ENCODE measurements at places on chromosomes 7 and 10.

DNA sequence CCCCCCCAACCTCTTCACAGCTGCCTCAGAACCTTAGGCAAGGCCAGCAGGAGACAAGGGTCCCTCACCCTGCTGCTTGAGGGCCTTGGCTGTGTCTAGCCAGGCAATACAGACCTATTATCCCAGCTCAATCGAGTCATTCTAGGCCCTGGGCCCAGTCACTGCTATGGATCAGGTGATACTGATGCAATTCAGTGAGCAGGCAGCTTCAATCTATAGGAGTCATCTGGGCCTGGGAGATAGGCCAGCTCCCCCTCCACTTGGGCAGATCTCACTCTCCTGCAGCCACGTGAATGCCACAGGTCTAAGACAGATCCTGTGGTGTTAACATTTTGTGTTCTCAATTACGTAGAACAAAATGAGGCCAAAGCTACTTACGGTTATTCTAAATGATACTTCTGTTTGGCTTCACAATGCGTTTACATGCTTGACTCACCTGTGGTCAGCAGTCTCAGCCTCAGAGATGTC, 68.0 kb upstream of the LRRC4 start:
- DNase-seq: no peak

- DNase-seq: peak; percentile 66
Observed at GRCh38 chr7:142012825-142013511, 17.3 kb downstream of the MGAM start.

- DNase-seq: peak; percentile 85
Observed at GRCh38 chr10:59907918-59908807, 1.8 kb upstream of the CCDC6 start.

- DNase-seq: no peak
Observed at GRCh38 chr10:48192881-48193450, 81.5 kb downstream of the FRMPD2 start.

- DNase-seq: no peak
Observed at GRCh38 chr7:47877336-47877735, 70.9 kb downstream of the PKD1L1 start.

- no peak for DNase-seq
Observed at GRCh38 chr7:46932676-46933424, 649.1 kb downstream of the TNS3 start.

All from suppressor macrophage treated with lipopolysaccharide for 1 hour (primary cell).